ENCODE measurements at places on chromosomes 1 and 21. TPM values are rescaled to one million over a fixed set of nuclear protein-coding genes. Genes with fewer than 3 reads are reported as not detected.

GRCh38 chr1:194616835-194617234 is 1430.4 kb upstream of the B3GALT2 start:
- H3K4me3 ChIP-seq, result no peak overlapping the region
- no peaks in the 10 kb centered on the region for H3K27me3 ChIP-seq
- no peak overlapping the region for H3K27ac ChIP-seq
- H3K4me1 ChIP-seq, result no peaks in the 10 kb centered on the region

GRCh38 chr21:44020551-44020950 is 8.4 kb downstream of the TRAPPC10 start:
- H3K27ac ChIP-seq, result no peak overlapping the region
- H3K4me1 ChIP-seq, result peaks cover 43% of the 10 kb centered on the region
- no peaks in the 10 kb centered on the region for H3K27me3 ChIP-seq
- DNase-seq, result no peak
- H3K36me3 ChIP-seq, result no peaks in the 10 kb centered on the region

DNA sequence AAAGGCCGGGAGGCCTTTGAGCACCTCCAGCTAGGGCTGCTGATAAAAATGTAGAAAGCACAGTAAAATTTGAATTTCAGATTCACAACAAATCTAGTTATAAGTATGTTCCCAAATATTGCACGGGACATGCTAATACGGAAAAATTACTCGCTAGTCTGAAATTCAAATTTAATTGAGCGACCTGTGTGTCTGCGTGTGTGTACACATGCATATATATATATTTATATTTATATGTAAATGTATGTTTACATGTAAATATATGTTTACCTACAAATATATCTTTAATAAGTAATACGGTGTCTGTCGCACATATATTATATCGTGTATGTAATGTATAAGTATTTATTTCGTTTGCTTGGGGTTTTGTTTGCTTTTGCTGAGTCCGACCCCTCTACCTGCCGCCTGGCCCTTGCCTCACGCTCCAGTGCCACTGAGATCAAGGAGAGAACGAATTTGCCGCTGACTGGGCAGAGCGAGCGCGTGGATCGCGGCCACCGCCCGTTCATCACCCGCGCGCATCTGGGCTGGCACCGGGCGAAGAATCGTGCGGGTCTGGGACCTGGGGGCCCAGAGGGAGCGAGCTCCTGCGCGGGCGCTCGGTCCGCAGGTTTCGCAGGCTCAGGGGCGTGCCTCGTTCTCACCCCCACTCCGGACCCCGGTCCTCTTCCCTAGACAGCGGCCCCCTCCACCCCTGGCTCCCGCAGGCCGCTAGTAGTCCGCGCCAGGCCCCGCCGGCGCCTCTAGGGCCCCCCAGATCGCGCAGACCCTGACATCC is 534 bp upstream of the WRAP73 start:
- peaks cover 3% of the 10 kb centered on the region for H3K36me3 ChIP-seq
- no peak for DNase-seq
- peaks cover 50% of the 10 kb centered on the region for H3K4me1 ChIP-seq

DNA sequence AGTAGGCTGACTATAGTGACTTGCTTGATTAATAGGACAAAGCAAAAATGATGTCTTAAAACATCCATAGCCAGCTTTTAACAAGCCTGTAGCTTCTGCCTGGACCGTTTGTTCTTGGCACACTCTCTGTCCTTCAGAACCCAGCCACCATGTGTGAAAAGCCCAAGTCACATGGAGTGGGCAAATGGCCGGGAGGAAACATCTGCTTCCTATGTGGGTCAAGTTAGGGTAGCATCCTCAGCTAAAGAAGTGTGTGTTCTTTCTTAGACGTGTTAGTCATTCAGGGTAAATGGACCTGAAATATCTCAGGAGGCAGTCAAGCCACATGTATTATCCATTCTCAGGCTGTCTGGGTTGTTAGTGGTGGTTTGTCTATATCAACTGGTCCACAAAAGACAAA is 23.4 kb downstream of the RD3 start:
- DNase-seq, result peak; percentile 38
- H3K36me3 ChIP-seq, result no peaks in the 10 kb centered on the region
- H3K4me1 ChIP-seq, result peaks cover 13% of the 10 kb centered on the region
- H3K4me3 ChIP-seq, result no peak overlapping the region
- no peaks in the 10 kb centered on the region for H3K27me3 ChIP-seq

GRCh38 chr1:234924450-234925355 is 203.9 kb downstream of the TOMM20 start:
- peak; percentile 22 for DNase-seq
- H3K36me3 ChIP-seq, result no peaks in the 10 kb centered on the region
- H3K4me1 ChIP-seq, result peaks cover 44% of the 10 kb centered on the region
- no peak overlapping the region for H3K4me3 ChIP-seq
- H3K27ac ChIP-seq, result peak overlapping the region; percentile 33
- H3K27me3 ChIP-seq, result no peaks in the 10 kb centered on the region

DNA sequence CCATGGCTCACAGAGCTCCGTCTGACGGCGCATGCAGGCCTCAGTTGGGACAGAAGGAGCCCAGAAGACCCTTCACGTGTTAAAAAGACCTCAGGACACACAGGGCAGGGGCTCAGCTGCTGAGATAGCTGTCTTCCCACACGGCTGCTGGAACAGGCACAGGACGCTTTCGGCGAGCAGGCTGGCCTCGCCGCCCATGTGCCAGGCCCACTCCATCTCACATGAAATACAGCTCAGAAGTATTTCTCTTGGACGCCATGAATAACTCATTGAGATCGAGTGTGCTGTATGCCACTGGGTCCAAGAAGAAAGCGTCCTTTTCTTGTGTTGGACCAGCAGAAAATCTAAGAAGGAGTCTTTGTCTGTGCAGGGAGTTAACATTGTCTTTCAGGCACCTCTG is 69.6 kb downstream of the SIM2 start:
- H3K36me3 ChIP-seq, result no peaks in the 10 kb centered on the region
- H3K4me3 ChIP-seq, result no peak overlapping the region
- H3K27ac ChIP-seq, result no peak overlapping the region
- no peak for DNase-seq
- H3K4me1 ChIP-seq, result peaks cover 24% of the 10 kb centered on the region

DNA sequence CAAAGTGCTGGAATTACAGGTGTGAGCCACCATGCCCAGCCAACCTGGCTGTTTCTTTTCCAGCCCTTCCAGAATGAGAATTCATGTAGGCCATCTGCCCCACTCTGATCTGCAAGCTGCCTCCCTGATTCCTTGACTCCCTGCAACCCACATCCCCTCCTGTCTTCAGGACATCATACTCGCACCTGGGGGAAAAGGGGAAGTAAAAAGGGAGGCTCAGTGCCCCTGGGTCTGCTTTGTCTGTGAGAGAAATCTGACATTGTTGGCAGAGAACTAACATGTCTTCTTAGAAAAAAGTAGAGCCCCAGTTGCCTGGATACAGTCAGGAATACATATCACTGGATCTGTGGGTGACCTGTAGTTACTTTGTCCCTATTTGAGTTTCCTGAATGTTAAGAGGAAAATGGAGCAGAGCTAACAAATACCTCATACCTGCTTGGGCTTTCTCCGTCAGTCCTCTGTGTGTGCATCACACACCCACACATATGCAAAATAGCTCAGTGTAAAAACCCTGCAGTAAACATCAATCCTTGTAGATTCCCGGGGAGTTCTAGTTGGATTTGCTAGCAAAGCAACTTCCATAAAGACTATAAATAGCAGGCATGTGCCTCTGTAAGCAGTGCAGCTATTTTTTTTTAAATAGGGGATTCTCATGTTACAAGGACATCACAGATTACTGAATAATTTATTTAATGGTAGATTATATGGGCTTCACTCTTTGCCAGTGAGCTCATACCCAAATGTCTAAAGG is 62.9 kb downstream of the TEX35 start:
- no peak for DNase-seq
- H3K4me3 ChIP-seq, result no peak overlapping the region
- no peaks in the 10 kb centered on the region for H3K4me1 ChIP-seq
- H3K36me3 ChIP-seq, result no peaks in the 10 kb centered on the region
- H3K27me3 ChIP-seq, result no peaks in the 10 kb centered on the region

- H3K4me1 ChIP-seq, result peaks cover 81% of the 10 kb centered on the region
- no peak for DNase-seq
- peak overlapping the region; percentile 90 for H3K27ac ChIP-seq
- H3K36me3 ChIP-seq, result no peaks in the 10 kb centered on the region
- no peak overlapping the region for H3K4me3 ChIP-seq
Observed at GRCh38 chr1:25874635-25875153, 814 bp downstream of the PAQR7 start.

DNA sequence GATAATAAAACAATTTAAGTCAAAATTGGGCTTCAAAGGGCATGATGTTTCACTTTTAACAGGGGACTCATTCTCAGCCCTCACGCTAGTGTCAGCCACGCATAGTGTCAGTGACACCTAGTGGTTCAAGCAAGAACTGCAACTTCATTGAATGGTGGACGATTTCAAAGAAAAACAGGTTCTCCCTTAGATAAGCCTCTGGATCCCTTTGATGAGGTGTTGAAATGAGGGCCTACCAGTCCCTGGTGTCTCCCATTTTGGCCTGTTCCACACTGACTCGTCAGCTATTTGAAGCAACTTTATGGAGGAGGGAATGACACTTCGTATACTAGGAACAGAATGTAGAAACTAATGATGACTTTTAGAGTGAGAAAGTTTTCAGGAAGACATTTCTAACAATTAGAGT is 56.2 kb downstream of the FCRL5 start:
- H3K27ac ChIP-seq, result no peak overlapping the region
- DNase-seq, result peak; percentile 46
- H3K36me3 ChIP-seq, result no peaks in the 10 kb centered on the region
- H3K27me3 ChIP-seq, result no peaks in the 10 kb centered on the region

GRCh38 chr1:70896224-70896623 is 151.4 kb downstream of the PTGER3 start:
- no peak overlapping the region for H3K4me3 ChIP-seq
- H3K36me3 ChIP-seq, result no peaks in the 10 kb centered on the region
- no peaks in the 10 kb centered on the region for H3K27me3 ChIP-seq

DNA sequence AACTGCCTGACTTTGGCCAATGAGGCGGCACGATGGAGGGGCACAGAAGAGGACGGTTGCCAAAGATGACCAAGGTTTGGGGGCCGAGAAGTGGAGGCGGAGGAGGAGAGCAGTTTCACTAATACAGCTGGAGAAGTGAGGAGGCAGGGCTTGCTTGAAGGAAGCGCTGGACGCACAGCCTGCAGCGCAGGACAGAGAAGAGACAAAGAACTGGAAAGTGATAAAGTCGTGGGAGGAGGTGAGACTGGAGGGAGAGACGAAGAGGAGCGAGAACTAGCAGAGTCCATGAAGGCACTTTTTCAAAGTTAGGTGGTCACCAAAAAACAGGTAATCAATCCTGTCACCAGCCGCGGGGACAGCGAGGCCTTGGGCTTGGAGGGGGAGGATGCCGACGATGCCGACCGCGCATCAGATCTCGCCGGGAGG is 771 bp downstream of the PACC1 start:
- H3K4me1 ChIP-seq, result peaks cover 12% of the 10 kb centered on the region
- H3K4me3 ChIP-seq, result peak overlapping the region; percentile 44
- H3K36me3 ChIP-seq, result no peaks in the 10 kb centered on the region
- no peak for DNase-seq
- H3K27ac ChIP-seq, result peak overlapping the region; percentile 61
- H3K27me3 ChIP-seq, result no peaks in the 10 kb centered on the region

DNA sequence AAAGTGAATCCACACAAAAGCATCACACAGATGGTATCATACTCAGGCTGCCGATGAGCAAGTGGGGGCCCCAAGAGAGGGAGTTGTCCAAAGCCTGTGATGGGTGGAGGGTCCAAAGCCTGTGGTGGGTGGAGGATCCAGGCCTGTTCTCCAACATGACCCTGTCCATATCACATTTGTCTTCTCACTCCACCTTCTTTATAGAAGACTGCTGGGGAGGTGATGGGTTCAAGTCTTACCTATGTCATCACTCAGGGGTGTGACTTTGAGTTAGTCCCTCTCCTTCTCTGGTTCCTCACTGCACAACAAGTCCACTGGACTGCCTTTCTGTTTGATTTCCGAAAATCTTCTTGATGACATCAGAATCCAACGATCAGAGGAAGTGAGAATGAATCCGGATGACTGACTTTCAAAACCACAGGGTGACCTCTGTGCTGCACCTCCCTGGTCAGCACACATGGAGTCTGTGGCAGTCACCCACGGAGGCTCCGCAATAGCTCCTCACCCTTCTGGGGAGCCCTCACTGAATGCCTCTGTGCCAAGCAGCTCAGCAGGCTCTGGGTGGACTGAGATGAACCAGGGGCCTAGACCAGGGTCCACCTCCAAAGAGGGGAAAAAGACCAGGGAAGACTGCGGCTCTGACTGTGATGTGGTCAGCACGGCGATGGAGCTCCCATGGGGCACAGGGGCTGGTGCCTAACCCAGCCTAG is 166.8 kb downstream of the HIVEP3 start:
- no peaks in the 10 kb centered on the region for H3K27me3 ChIP-seq
- H3K27ac ChIP-seq, result no peak overlapping the region
- peaks cover 8% of the 10 kb centered on the region for H3K4me1 ChIP-seq
- H3K4me3 ChIP-seq, result no peak overlapping the region
- DNase-seq, result no peak

GRCh38 chr1:171226747-171227370 is 21.4 kb upstream of the FMO1 start:
- no peaks in the 10 kb centered on the region for H3K27me3 ChIP-seq
- no peak overlapping the region for H3K4me3 ChIP-seq
- H3K36me3 ChIP-seq, result no peaks in the 10 kb centered on the region
- no peak overlapping the region for H3K27ac ChIP-seq
- DNase-seq, result peak; percentile 64

- DNase-seq, result no peak
- H3K4me1 ChIP-seq, result no peaks in the 10 kb centered on the region
- no peaks in the 10 kb centered on the region for H3K27me3 ChIP-seq
- H3K36me3 ChIP-seq, result no peaks in the 10 kb centered on the region
Observed at GRCh38 chr1:116722016-116722838, 32.0 kb upstream of the CD2 start.

GRCh38 chr1:30801771-30802198 is 44.2 kb upstream of the LAPTM5 start:
- H3K27ac ChIP-seq, result no peak overlapping the region
- H3K4me1 ChIP-seq, result peaks cover 18% of the 10 kb centered on the region
- peak; percentile 76 for DNase-seq
- H3K4me3 ChIP-seq, result no peak overlapping the region
- H3K36me3 ChIP-seq, result no peaks in the 10 kb centered on the region
- H3K27me3 ChIP-seq, result no peaks in the 10 kb centered on the region

DNA sequence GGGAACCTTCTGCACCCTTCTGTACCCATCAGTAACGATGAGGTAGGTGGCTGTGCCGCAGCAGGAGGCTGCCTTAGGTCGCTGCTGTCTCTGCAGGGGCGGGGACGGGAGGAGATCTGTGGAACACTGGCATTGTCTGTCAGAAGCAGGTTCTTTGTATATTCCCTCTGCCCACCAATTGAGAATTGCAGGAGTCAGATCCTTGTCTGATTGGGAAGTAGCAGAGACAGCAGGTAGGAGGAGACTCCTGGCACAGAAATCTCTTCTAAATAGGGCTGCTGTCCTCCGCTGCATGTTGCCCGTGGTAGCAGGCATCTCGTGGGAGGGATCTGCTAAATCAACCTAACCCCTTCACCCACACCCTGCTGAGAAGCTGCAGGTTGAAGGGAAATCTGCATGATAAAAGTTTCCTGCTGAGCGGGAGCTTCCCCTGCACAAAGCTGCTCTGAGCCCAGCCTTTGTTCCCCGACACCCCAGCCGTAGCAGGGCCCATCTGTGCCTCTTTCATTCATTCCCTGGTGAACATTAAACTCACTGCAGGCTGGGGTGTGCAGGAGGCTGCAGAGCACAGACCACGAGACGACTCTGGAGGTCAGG is 15.9 kb downstream of the SARS1 start:
- no peak overlapping the region for H3K27ac ChIP-seq
- DNase-seq, result no peak
- no peaks in the 10 kb centered on the region for H3K27me3 ChIP-seq
- no peak overlapping the region for H3K4me3 ChIP-seq

Gene APP
- 423 TPM for total RNA-seq

Gene TEX38
- total RNA-seq, result not detected

Gene CD1E
- not detected for total RNA-seq

Gene SLAMF6
- total RNA-seq, result 0.52 TPM

Gene KIF26B
- 0.78 TPM for total RNA-seq

Gene SORT1
- total RNA-seq, result 24.7 TPM

Gene AVPR1B
- not detected for total RNA-seq

Gene ZSCAN20
- 3.6 TPM for total RNA-seq

Gene DISC1
- total RNA-seq, result 7.0 TPM

All from body of pancreas (tissue), 4 donors.